Activated CD8-positive, alpha-beta memory T cell treated with anti-CD3 and anti-CD28 coated beads, Interleukin-2, amount 50 U/mL, for 48 hours (primary cell): ENCODE measurements at places on chromosomes 4 and X.

DNA sequence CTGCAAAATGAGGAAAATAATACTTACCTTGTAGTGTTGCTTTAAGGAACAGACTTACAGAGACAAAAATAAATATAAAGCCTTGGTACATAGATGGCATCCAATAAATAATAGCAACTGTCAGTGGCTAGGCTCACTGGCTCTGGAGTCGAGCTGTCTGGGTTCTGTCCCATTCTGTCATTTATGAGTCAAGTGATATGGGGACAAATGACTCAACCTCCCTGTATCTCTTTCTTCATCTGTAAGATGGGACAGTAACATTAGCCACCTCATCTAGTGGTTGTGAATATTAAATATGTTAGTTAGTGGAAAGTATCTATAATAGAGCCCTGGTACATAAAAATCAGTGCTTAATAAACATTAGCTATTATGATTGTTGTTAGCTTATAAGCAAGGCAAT lies 16.7 kb upstream of the GATB start:
- DNase-seq = no peak

DNA sequence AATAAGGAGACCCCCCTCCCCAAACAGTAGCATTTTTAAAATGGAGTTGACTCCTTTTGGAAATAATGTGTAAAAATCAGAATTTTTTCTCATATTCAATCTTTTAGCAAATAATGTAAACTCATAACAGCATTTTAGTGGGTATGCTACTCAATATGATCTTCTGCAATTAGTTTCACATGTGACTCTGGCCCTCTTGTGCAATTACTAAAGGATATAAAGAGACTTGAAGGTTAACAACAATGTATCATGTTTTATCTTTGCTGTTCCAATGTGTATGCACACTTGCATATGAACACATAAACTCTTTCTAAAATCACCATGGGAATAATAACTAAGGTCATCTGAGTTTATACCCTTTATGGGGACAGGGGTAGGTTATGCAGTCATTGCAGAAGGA lies 39.9 kb upstream of the RXFP1 start:
- no peak for DNase-seq

DNA sequence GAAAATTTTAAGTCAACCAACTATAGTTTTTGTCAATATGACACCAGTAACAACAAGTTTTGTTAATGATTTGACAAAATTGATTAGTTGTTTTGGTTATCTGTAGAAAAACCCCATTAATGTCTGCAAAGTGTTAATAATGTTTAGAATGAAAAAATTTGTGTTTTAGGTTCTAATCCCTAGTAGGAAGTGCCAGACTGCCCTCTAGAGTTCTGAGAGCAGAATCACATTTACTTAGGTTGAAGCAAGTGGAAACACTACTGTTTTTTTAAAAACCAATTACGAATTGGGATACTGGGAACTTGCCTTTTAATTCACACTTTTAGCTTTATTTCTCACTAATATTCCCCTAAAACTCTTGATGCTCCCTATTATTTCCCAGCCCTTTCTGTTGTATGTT lies 101.1 kb upstream of the CYLC1 start:
- DNase-seq = no peak

- DNase-seq = no peak
Observed at GRCh38 chrX:36986231-36986630, 21.9 kb upstream of the FAM47C start.

DNA sequence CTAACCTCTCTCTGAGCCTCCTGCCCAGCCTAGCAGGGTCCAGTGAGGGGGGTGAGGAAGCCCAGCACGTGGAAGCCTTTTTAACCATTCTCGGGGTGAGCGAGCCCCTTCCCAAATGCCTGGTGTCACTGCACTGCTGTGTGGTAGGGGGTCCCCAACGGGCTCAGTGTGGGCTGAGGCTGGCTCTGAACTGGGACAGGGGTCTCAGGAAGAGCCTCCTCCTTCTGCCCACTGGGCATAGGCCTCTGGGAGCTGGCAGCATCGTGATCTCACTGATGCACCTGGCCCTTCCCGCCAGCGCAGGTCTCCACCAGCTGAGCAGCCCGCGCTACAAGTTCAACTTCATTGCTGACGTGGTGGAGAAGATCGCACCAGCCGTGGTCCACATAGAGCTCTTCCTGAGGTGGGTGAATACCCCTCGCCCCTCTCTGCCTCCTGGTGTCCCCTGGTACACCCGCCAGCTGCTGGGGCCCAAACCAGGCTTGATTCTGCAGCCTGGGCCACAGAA lies 12.6 kb downstream of the HTRA3 start:
- no peak for DNase-seq

- DNase-seq = no peak
Observed at GRCh38 chr4:54157606-54158005, 57.6 kb downstream of the GSX2 start.

DNA sequence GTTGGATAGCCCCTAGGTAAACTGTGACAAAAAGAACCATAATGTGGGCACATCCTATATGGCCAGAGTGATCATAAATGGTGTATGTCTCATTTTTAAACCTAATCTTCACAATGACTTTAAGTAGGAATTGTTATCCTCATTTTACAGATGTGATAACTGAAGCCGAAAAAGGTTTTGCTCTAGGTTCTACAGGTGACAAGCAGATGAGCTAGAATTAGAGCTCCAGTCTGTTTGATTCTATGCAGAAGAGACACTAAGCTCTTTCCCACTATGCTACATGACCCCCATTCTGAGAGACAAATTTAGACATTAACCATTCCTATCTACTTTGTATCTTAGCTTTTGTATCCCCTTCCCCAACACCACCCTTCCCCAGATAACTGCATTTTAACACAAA lies 2.0 kb downstream of the AREG start:
- no peak for DNase-seq

- peak; percentile 52 for DNase-seq
Observed at GRCh38 chr4:30717208-30718020, 2.8 kb upstream of the PCDH7 start.

GRCh38 chrX:5829060-5829459 lies 399.6 kb downstream of the NLGN4X start:
- DNase-seq = no peak
